ENCODE measurements at places on chromosomes 4 and X.

- no peak for DNase-seq
Measured at GRCh38 chr4:15376145-15376544, 51.7 kb upstream of the C1QTNF7 start.

DNA sequence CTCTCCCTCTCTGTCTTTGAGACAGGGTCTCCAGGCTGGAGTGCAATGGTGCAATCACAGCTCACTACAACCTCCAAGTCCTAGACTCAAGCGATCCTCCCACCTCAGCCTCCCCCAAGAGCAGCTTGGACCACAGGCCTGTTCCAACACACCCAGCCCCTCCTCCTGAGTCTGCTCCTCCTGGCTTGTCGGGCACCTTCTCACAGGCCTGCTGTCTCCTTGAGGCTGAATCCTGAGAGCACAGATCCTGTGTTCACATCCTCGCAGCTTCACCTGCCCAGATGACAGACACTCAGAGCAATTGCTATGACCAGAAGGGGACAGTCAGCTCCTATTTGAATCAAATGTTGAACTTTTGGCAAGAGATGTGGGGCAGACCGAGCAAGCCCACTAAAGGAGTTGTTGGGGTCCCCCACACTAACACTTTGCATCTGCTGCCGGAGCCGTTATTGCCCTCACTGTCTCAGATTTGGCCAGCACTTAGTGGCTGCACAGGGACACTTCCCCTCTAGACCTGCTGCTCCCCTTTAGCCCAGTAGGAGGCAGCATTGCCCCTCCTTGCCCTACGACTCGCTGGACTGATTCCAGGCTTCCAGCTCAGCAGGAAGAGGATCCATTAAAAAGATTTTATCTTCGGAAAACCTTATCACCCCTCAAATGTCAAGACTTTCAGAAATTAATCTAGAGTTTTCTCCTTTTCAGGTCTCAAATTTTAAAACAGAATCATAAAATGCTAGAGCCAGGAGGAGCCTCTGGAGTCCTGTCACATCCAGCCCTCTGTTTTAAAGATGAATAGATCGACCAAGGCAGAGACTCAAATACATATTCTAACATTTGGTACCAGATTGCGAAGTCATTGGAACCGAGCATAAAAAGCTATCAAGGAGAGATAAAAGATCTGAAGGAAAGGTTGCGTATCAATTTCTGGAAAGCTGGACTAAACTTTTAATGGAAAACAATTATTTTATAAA lies 113.7 kb downstream of the USP46 start:
- peak; percentile 43 for DNase-seq

GRCh38 chrX:3699821-3700381 lies 13.5 kb downstream of the PRKX start:
- no peak for DNase-seq

- no peak for DNase-seq
Measured at GRCh38 chr4:95232358-95233156, 316.2 kb downstream of the UNC5C start.

- DNase-seq: peak; percentile 37
Measured at GRCh38 chr4:98794565-98795205, 134.2 kb downstream of the EIF4E start.

DNA sequence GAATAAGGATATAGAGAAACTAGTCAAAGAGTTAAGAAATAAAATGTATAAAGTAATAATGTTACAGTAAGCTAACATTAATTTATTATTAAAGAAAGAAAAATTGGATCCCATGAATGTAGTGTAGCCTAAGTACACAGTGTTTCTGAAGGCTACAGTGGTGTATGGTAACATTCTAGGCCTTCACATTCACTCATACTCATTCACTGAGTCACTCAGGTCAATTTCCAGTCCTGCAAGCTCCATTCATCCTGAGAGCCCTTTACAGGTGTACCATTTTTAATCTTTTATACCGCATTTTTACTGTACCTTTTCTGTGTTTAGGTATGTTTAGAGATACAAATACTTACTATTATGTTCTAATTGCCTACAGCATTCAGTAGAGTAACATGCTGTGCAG lies 120.6 kb upstream of the AGA start:
- DNase-seq: no peak

- DNase-seq: no peak
Measured at GRCh38 chr4:181529537-181529936, 713.7 kb upstream of the TENM3 start.

DNA sequence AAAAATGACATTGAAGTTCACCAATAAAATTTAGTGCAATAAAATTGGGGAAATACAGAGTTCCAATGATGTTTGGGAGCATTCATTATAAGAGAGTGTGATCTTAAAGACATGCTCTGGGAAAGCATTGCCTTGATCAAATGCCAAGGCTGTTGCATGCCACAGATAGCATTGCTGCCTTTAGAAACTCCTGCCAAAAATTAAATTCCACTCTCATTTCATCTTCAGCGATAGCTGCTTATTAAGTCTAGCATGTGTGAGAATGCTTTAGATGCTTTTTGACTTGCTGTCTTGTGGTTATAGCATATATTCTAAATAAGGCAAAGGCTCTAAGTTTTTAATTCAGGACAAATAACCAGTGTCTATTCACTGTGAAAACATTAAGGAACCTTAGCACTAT lies 49.3 kb downstream of the NPNT start:
- DNase-seq: no peak

DNA sequence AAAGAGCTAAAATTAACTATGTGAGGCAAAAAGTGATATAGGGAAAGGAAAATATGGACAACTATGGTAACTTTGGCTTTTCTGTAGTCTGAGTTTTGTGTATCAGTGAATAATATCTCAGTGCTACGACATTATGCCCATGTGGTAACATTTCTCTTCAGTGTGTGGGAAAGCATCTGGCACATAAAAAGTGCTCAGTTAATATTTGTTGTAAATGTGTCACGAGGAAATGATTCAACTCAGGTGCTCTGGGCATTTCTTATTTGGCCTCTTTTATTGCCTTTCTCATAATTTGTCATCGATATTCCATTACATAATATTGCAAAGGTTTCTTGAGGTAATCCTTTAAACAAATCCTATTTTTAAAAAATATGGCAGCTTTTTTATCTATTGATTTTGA lies 17.6 kb downstream of the OFD1 start:
- no peak for DNase-seq

- no peak for DNase-seq
Measured at GRCh38 chrX:47293106-47293505, 60.3 kb downstream of the USP11 start.

DNA sequence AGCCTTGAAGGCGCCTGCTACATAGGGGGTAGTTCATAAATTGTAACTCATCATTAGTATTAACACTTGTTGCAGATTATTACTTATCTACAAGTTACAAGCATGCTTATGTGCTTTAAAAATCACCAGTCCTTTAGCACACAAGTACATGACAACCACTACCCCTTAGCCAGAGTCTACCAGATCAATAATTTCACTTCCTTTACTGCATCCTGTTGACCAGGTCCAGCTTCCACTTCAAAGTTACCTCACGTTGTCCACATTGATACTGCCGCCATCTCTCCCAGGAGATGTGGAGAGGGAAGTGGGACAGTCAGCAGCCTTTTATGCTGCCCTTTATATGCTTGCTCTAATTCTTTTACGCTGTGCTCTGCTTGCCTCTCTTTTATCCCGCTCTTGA lies 231.3 kb upstream of the CXXC4 start:
- no peak for DNase-seq

DNA sequence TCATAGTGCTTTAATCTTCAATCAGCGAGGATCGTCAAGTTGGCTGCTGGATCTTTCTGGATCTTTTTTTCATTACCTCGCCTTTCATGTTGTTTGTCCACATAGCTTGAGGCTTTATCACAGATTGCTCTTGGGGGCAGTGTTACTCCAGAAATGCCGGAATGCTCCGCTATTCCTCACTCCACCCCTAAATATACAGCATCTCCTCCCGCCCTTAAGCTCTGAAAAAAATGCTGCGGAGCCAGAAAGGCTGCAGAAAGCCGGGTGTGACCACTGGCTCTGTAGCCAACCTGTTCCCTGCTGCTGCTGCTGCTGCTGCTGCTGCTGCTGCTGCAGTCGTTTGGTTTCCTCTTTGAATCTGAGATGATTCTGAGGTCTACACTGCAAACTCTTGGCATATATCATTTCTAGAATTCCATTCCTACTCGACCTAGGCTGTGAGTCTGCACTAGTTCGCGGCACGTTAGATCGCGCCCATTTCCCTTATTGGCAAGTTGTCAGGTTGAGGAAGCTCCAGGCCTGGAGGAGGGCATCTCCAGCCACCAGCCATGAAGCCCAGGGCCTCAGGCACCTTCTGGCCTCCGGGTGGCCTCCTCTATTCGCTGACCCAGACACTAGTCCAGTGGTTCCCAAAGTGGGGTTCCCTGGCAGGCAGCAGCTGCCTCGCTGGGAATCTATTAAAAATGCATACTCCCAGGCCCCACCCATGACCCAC lies 34.2 kb downstream of the WDR13 start:
- peak; percentile 16 for DNase-seq

- DNase-seq: no peak
Measured at GRCh38 chr4:81919810-81920209, 448.1 kb upstream of the RASGEF1B start.

GRCh38 chr4:173046818-173047217 lies 121.8 kb upstream of the GALNT7 start:
- no peak for DNase-seq

- DNase-seq: no peak
Measured at GRCh38 chr4:3200423-3201090, 48.4 kb upstream of the MSANTD1 start.

- no peak for DNase-seq
Measured at GRCh38 chr4:90318193-90318592, 191.0 kb downstream of the CCSER1 start.

GRCh38 chrX:119667111-119667878 lies 25.7 kb downstream of the SEPTIN6 start:
- no peak for DNase-seq

- DNase-seq: no peak
Measured at GRCh38 chrX:85378461-85378860, 1.0 kb downstream of the POF1B start.

DNA sequence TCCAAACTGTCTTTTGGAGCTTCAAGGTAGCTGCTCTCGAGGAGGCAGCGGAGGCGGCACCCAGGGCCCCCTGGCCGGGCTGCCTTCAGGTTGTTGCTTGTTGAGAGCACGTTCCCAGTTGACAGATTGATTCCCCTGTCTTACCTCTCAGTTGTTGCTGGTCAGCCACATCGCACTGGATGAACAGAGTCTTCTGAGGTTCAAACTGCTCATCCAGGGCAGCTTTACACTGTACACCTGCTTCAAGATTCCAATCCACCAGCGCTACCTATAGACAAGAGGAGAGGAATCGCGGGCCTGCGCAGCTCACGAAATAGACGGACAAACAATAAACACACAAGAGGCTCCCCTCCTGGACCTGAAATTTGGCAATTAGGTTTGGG lies 497 bp downstream of the HPGD start:
- no peak for DNase-seq

DNA sequence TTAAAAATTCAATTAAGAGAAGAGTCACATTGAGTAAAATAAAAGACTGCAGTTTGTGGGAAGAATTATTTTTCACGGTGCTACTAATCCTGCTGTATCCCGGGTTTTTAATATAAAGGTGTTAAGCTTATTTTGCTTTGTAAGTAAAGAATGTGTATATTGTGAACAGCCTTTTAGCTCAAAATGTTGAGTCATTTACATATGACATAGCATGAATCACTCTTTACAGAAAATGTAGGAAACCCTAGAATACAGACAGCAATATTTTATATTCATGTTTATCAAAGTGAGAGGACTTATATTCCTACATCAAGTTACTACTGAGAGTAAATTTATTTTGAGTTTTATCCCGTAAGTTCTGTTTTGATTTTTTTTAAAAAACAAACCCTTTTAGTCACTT lies 39.7 kb downstream of the IRS4 start:
- DNase-seq: no peak

DNA sequence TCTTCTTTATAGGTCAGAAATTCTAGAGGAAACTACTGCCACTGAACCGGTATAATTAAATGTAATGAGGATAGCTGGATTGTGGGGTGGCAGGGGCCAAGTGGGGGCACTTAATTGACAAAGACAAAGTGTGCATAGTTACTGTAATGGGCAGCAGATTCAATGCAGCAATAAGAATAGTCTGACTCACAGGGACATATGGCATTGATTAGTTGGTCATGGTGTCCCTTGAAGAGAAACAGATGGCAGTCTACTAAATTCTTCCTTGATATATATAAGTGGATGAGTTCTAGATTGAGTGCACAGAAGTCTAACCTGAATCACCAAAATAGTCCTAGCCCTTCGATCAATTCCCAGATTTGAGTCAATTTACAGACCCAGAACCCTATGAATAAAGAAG lies 31.6 kb downstream of the ETDC start:
- DNase-seq: no peak

DNA sequence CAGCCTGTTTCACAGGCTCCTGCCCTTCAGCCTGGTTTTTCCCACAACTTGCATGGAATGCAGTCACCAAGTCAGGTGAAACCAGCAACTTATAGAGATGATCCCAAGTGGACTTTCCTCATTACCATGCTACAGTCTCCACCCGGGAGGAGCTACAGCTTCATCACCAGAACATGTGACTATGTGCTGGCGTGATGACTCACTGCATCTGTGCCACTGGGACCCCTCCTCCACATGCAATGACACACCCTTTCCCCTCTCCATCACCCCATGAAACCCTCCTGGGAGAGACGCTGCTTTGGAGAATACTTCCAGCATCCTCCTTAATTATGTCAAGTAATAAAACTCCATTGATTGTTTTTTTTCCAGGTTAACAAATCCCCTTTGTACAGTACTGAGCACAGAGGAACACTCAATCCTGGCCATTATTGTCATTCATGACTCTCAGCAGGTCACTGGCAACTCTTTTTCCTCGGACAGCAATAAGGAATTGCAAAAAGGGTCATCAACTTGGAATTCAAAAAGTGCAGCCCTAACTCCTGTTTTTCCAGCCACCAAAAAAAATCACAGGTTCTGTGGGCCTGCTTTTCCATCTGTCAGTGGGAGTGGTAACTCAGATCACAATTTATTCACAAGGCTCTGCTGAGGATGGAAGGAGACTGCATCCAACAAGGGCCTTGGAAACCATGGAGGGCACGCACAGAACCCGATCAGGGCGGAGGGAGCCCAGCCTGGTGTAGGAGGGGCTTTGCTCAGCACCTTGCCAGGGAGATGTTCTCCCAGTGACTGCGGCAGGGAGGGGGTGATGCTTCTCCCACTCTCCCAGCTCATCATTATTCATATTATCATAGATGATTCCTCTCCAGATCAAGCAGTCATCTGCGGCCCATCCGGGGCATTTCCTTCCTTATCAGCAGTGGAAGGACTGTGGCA lies 17.4 kb downstream of the QDPR start:
- DNase-seq: peak; percentile 16
